Mesenchymal stem cell (in vitro differentiated cells and primary cell): ENCODE measurements at places on chromosomes 11 and 22.

DNA sequence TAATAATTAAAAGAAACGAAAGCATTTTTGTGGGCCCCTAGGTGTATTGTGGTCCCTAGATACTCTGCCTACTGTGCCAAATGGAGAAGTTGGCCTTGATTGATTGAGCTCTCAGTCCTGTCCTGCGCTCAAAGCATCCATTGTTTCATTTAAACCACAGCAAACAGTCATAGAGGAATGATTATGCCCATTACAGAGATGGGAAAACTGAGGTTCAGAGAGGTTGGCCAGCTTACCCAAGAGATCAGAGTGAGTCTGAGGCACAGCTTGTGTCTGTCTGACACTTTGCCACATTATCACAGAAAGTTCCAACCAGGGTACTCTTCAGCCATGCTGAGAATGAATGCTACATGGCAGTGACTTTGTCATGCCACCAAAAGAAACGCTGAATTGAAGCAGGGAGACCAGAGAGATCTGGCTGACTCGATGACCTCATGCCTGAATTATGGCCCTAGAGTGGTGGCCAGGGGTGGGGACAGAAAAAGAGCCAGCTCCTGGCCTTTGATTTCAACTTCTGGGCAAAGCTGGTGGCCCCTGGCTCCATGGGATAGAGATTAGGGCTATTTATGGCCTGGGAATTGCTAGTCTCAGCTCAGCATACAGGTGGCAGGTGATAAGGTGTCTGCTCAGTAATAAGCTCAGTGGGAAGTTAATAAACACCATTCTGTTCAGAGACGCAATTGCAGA lies 180.5 kb downstream of the MIAT start:
- no peaks in the 10 kb centered on the region for H3K36me3 ChIP-seq
- peaks cover 5% of the 10 kb centered on the region for H3K4me1 ChIP-seq
- H3K27me3 ChIP-seq, result peaks cover 54% of the 10 kb centered on the region

GRCh38 chr11:103648670-103649400 lies 387.6 kb upstream of the DDI1 start:
- H3K27ac ChIP-seq, result no peak overlapping the region
- no peaks in the 10 kb centered on the region for H3K36me3 ChIP-seq
- H3K27me3 ChIP-seq, result no peaks in the 10 kb centered on the region
- peaks cover 2% of the 10 kb centered on the region for H3K4me1 ChIP-seq

- peaks cover 36% of the 10 kb centered on the region for H3K27me3 ChIP-seq
- no peaks in the 10 kb centered on the region for H3K36me3 ChIP-seq
- no peak overlapping the region for H3K4me3 ChIP-seq
- no peak for DNase-seq
- H3K27ac ChIP-seq, result no peak overlapping the region
- no peaks in the 10 kb centered on the region for H3K4me1 ChIP-seq
Observed at GRCh38 chr22:35174401-35175038, 82.8 kb upstream of the HMGXB4 start.

DNA sequence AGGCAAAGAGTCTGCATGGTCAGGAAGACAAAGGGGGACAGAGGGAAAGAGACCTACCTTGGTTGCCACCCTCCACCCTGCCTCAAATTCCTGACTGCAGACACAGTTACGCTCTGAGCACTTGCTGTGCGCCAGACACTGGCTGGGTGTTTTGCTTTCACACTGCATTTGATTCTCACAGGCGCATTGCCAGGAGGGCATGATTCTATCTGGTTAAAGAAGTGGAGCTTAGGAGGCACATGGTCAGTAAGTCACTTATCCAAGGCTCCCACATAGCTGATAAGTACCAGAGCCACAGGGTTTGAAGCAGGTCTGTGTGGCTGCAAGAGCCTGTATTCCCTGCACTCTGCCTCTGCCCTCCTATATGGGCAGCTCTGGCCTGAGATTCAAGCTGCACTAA lies 103.9 kb downstream of the TIMP3 start:
- DNase-seq, result no peak
- no peak overlapping the region for H3K27ac ChIP-seq
- no peaks in the 10 kb centered on the region for H3K36me3 ChIP-seq

DNA sequence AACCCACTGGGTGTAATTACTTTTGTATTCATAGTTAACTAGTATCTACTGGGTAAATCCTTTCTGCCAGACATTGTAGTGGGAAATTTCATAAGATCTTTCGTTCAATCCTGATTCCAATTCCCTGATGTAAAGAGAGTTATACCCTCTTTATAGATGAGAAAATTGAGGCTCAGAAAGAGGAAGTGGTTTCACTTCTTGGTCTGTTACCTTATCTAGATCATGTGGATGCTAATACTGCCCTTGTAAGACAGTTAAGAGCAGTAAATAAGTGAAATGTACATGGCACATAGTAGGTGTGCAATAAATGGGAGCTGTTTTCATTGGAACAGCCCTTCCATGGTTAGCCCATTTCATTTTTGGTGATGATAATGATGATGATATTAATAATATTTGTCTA lies 46.7 kb downstream of the TIMP3 start:
- H3K27me3 ChIP-seq, result no peaks in the 10 kb centered on the region
- no peak overlapping the region for H3K4me3 ChIP-seq
- DNase-seq, result no peak
- no peaks in the 10 kb centered on the region for H3K4me1 ChIP-seq

DNA sequence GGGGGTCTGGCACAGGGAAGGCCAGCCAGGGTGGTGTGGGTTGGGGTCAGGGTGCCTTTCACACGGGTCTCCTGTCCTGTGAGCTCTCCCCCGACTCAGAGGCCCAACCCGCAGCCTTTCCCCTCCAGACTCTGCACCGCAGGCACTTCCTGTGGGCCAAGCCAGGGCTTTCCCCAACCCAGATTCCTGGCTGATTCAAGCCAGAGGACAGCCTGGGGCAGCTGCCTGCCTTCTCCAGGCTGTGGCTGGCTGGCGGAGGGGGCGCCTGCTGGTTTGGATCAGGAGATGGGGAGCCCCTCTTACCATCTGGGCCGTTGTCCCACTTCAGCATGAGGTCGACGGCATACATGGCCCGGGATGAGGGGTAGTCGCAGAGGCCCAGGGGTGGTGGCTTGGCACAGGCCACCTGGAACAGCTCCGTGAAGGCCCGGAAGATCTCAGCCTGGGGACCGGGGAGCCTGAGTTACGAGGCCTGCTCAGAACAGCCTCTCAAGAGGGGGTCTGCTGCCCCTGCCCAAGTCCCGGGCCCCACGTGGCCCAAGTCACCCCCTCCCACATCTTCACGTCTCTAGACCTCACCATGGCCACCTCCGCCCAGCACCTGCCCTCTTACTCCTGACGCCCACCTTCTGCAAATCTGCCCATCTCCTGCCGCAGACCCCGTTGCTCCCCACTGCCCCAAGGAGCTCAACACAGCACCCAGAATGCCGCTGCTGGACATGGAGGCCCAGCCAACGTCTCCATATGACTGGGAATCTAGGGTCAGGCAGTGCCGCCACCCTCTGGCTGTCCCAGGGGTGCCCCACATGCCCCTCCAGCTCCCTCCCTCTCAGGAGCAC lies 17.3 kb downstream of the TSPO start:
- peak; percentile 60 for DNase-seq
- H3K4me1 ChIP-seq, result peaks cover 25% of the 10 kb centered on the region
- H3K36me3 ChIP-seq, result peaks cover 46% of the 10 kb centered on the region
- no peaks in the 10 kb centered on the region for H3K27me3 ChIP-seq
- peak overlapping the region; percentile 44 for H3K27ac ChIP-seq
- no peak overlapping the region for H3K4me3 ChIP-seq

DNA sequence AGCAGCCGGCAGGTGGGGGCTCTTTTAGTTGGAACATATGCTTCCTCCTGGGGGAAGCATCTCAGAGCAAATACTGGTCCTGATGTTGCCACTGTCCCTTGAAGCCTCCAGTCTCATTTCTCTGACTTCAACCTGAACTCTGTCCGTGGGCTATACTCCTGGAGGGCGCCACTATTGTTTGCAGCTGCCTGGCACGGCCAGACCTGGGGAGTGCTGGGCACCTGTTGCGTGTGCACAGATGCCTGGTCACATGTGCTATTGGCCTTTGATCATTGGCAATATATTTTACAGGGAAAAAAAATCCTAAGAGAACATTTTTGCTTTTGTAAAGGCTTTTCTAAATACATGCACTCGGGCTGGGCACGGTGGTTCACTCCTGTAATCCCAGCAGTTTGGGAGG lies 18.2 kb downstream of the LHFPL7 start:
- peaks cover 33% of the 10 kb centered on the region for H3K27me3 ChIP-seq
- no peaks in the 10 kb centered on the region for H3K4me1 ChIP-seq
- no peaks in the 10 kb centered on the region for H3K36me3 ChIP-seq
- H3K4me3 ChIP-seq, result no peak overlapping the region
- H3K27ac ChIP-seq, result no peak overlapping the region
- no peak for DNase-seq

DNA sequence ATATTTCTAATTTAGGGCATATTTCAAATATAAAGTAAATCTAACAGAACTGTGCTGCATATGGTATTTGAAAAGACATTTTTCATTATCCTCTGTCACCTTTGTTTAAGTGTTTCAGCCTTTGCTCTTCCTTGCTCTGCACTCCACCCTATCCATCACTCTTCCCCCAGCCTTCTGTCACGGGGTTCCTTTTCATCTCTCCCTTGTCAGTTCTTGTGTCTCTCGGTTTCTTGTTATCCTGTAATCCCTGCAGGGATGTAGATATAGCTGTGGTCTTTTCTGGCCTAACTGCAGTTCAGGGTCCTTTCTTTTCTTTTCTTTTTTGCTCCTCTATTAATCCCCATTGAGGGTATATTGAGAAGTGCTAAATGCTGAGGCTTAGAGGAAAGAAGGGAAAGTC lies 261.9 kb downstream of the DCDC1 start:
- no peak overlapping the region for H3K4me3 ChIP-seq
- H3K27me3 ChIP-seq, result no peaks in the 10 kb centered on the region
- H3K4me1 ChIP-seq, result no peaks in the 10 kb centered on the region

DNA sequence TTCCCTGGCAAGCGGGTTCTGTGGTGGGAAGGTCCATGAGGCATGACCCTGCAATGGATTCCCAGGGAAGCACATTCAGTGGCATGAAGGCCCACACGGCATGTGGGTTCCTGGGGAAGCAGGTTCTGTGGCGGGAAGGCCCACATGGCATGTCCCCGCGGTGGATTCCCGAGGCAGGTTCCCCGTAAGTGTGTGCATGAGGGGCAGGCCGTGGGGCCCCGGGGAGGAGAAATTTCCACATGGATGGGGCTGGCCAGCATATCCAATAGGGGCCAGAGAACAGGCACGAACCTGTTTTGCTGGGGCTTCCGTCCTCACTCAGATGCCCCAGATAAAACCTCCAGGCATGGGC lies 83.7 kb downstream of the PHF21B start:
- peaks cover 35% of the 10 kb centered on the region for H3K27me3 ChIP-seq
- no peak overlapping the region for H3K27ac ChIP-seq
- no peaks in the 10 kb centered on the region for H3K4me1 ChIP-seq
- DNase-seq, result no peak

DNA sequence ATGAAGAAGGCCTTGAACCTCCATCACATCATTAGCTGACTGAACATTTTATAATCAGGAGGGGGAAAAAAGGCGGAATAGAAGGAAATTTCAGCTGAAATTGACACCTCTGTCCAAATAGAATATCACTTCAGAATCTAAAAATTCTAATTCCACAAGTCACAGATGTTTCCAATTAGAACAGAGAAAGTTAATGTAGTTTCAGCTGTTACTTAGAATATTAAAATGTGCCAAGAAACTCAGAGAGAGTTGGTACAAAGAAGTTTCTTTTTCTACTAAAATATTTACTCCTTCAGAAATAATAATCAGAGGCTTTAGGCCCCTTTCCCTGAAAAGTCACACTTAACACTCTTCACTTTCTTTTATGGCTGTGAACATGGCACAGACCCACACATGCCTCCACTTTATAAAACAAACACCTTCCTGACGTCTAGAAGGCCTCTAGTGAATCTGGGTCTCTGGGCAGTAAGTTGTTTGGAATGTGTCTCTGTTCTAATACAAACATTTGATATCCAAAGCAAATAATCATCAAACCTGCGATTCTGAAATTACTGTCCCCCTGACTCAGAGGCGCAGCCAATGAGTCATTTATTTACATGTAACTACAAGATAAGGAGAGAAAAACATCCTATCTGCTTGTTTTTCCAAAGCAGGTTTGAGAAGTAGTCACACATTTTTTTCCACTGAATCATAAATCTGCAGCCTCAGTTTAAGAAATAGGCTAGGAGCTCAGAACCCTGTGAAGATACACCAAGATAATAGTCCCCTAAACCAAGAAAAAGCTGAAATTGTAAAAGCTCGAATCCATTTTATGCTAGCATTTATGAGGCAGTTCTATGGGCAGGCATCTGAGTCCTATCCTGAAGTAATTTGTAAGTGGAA lies 148.4 kb downstream of the ME3 start:
- H3K27ac ChIP-seq, result peak overlapping the region; percentile 96
- DNase-seq, result peak; percentile 97
- H3K4me3 ChIP-seq, result no peak overlapping the region
- H3K36me3 ChIP-seq, result peaks cover 6% of the 10 kb centered on the region
- peaks cover 5% of the 10 kb centered on the region for H3K4me1 ChIP-seq
- H3K27me3 ChIP-seq, result no peaks in the 10 kb centered on the region

DNA sequence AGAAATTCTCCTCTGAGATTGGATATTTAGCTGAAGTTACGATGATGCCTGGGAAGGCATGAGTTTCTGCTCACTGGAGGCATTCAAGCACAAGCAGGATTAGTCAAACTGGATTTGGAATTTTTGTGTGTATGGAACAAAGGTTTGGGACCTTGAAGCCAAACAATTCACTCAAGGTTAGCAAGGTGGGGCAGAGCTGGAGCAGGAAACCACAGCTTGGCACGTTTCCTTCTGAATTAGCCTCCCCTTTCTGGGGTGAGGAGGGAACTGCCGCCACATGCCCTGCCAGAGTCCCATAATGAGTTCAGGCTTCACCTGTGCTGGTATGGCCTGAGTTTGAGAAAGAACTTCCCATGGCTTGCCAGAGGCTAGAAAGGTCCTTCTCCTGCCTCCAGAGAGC lies 50.9 kb upstream of the RRAS2 start:
- H3K36me3 ChIP-seq, result no peaks in the 10 kb centered on the region
- H3K27ac ChIP-seq, result no peak overlapping the region
- H3K27me3 ChIP-seq, result no peaks in the 10 kb centered on the region
- DNase-seq, result no peak

DNA sequence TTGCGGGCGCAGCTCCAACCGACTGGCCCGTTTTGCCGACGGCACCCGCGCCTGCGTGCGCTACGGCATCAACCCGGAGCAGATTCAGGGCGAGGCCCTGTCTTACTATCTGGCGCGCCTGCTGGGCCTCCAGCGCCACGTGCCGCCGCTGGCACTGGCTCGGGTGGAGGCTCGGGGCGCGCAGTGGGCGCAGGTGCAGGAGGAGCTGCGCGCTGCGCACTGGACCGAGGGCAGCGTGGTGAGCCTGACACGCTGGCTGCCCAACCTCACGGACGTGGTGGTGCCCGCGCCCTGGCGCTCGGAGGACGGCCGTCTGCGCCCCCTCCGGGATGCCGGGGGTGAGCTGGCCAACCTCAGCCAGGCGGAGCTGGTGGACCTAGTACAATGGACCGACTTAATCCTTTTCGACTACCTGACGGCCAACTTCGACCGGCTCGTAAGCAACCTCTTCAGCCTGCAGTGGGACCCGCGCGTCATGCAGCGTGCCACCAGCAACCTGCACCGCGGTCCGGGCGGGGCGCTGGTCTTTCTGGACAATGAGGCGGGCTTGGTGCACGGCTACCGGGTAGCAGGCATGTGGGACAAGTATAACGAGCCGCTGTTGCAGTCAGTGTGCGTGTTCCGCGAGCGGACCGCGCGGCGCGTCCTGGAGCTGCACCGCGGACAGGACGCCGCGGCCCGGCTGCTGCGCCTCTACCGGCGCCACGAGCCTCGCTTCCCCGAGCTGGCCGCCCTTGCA lies 1.0 kb downstream of the FJX1 start:
- no peaks in the 10 kb centered on the region for H3K36me3 ChIP-seq
- DNase-seq, result peak; percentile 67
- H3K27ac ChIP-seq, result no peak overlapping the region
- no peaks in the 10 kb centered on the region for H3K27me3 ChIP-seq

- peaks cover 4% of the 10 kb centered on the region for H3K27me3 ChIP-seq
- no peaks in the 10 kb centered on the region for H3K36me3 ChIP-seq
- H3K27ac ChIP-seq, result no peak overlapping the region
- H3K4me1 ChIP-seq, result no peaks in the 10 kb centered on the region
- H3K4me3 ChIP-seq, result no peak overlapping the region
Observed at GRCh38 chr22:39871008-39871798, 22.4 kb downstream of the ENTHD1 start.
